Caki2 (cell line): ENCODE measurements at places on chromosomes 5 and 9.

DNA sequence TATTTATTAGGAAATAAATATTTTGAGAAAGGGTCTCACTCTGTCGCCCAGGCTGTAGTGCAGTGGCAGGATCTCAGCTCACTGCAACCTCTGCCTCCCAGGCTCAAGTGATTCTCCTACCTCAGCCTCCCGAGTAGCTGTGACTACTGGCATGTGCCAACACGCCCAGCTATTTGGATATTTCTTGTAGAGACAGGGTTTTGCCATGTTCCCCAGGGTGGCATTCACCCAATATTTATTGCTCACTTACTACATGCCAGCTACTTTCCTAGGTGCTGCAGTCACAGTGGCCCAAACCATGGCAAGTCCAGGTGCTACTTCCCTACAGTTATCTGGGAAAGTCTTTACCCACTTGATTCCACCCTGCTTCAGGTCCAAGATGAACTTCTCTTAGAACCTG lies 8.3 kb upstream of the MED7 start:
- DNase-seq: no peak

- peak; percentile 96 for DNase-seq
Observed at GRCh38 chr5:163459819-163460561, at the start of gene NUDCD2. NUDCD2 (minus strand) TSS chr5:163460102; CDS start chr5:163460050, 52 bp downstream.

DNA sequence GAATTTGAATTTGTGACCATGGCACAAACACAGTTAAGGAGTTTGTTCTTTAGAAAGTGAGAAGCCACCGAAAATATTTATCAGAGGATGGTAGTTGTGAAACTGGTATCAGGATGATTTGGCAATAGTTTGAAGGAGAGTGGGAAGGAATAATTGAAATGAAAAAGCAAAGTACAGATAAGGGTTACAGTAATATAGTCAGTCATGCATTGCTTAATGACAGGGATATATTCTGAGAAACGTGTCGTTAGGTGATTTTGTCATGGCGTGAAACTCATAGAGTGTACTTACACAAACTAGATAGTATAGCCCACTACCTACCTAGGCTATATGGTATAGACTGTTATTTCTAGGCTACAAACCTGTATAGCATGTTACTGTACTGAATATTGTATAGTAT lies 84.2 kb downstream of the GPBP1 start:
- DNase-seq: no peak

- DNase-seq: no peak
Observed at GRCh38 chr5:39164529-39165402, 54.6 kb downstream of the FYB1 start.

- DNase-seq: no peak
Observed at GRCh38 chr5:137283801-137284200, 215.3 kb downstream of the SPOCK1 start.

- no peak for DNase-seq
Observed at GRCh38 chr5:69489246-69489645, 3.3 kb upstream of the OCLN start.

GRCh38 chr5:348726-349125 lies 27.2 kb downstream of the AHRR start:
- no peak for DNase-seq

GRCh38 chr5:105288946-105289345 lies 1726.4 kb upstream of the NUDT12 start:
- no peak for DNase-seq

DNA sequence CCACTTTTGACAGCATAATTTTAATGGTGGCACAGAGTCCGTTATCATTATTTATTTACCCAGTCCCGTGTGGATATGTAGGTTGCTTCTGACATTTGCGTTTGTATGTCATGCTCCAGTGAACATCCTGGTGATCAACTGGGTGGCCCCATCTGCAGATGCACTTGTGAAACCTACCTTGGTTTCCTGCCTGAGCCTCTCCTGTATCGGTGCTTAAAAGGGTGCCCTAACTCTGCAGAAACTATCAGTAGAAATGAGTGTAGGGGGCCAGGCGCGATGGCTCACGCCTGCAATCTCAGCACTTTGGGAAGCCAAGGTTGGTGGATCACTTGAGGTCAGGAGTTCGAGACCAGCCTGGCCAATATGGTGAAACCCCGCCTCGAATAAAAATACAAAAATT lies 92.1 kb upstream of the IER5L start:
- DNase-seq: no peak

DNA sequence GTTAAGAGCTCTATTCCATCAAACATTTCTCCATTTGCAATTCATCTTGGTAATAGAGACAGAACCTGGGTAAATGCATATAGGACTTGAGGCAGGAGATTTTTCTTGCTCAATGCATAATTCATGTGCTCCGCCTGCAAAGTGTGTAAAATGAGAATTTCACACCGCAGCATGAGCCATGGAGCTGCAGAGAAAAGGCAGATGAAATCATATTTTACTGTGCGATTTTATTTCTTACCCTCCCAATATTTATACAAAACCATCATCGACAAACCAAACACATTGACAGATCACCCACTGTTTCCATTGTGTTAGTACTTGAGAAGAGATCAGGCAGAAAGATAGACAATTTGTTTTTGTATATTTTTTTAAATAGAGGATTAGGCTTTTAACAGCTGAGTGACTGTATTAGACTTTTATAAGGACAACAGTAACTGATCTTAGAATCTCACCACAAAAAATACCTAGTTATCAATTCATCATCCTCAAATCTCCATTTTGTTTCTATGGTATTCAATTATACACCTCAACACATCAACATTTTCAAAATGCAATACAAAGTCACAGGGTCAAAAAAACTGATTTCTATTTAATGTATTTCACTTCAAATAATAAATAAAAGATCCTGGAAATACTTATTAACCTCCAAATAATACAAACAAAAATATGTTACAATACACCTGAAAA lies 191.1 kb downstream of the AP3B1 start:
- no peak for DNase-seq

GRCh38 chr9:131468031-131468430 lies 34.7 kb upstream of the POMT1 start:
- DNase-seq: no peak

- DNase-seq: no peak
Observed at GRCh38 chr5:132024117-132024435, 12.6 kb upstream of the ACSL6 start.

- DNase-seq: no peak
Observed at GRCh38 chr5:52909192-52909591, 80.0 kb upstream of the ITGA2 start.

- no peak for DNase-seq
Observed at GRCh38 chr5:169637549-169638121, 560 bp downstream of the DOCK2 start.

GRCh38 chr5:140588311-140589070 lies 23.9 kb downstream of the SLC35A4 start:
- DNase-seq: no peak

GRCh38 chr5:140240987-140241706 lies 61.8 kb downstream of the PFDN1 start:
- peak; percentile 86 for DNase-seq

DNA sequence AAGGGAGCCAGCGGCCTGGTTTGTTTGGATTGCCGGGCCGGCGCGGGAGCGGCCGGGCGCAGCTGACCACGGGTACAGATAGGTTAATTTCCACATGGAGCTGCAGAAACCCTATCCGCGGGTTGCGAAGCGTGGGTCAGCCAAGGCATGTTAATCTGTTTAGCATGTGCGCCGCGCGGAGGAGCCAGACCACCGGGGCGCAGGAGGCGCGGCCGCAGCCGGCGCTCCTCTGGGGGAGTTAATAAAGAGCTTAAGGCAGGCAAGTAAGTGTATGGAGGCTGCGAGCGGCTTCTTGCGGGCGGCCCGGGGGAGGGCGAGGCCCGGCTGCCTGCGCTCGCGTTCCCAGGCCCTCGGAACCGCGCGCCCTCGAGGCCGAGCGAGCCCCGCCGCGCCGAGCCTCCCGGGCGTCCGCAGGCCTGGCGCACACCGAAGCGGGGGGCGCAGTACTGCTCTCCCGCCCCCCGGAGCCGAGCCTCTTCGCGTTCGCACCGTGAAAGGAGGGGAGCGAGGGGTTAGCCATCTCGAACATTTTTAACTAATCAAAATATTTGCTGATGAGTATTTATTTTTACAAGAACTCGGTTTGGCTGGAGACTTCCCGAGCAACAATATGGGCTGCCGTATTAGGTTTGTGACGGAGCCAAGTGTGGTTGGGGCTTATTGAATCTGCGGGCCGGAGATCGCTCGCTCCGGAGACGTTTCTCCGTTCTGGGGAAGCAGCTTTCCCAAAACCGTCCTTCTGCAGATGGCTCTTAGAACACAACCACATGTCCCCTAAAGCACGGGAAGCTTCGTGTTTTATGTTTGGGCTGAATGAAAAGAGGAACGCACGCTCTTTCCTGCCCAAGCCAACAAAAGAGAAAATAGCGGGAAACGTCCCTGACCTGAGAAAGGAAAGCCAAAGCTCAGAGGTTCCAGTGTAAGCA lies 28.8 kb downstream of the FOXD1 start:
- DNase-seq: no peak

- DNase-seq: no peak
Observed at GRCh38 chr5:87252283-87252605, 15.4 kb upstream of the RASA1 start.

- peak; percentile 30 for DNase-seq
Observed at GRCh38 chr9:8857926-8858595, 1058.5 kb upstream of the DMAC1 start.

GRCh38 chr5:35803191-35803651 lies 53.5 kb upstream of the IL7R start:
- DNase-seq: no peak

DNA sequence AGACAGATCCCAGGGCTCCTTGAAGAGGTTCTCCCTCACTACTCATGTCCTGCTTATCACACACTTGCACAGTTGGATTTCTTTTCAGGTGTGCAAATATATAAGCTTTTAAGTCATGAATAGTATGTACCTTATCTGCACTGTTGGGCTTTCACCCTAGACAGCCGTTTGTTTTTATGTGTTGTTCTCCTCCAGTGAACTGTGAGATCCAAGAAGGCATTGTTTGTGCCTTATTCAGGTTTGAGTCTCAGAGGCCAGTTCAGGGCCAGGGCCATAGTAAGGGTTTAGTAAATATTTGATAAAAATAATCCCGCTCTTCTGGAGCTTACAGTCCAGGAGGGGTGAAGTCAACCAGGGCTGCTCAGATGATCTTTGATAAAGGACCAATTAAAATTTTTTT lies 480.0 kb downstream of the TMEM38B start:
- DNase-seq: no peak

GRCh38 chr5:68818057-68818695 lies 275.6 kb upstream of the SLC30A5 start:
- DNase-seq: no peak

DNA sequence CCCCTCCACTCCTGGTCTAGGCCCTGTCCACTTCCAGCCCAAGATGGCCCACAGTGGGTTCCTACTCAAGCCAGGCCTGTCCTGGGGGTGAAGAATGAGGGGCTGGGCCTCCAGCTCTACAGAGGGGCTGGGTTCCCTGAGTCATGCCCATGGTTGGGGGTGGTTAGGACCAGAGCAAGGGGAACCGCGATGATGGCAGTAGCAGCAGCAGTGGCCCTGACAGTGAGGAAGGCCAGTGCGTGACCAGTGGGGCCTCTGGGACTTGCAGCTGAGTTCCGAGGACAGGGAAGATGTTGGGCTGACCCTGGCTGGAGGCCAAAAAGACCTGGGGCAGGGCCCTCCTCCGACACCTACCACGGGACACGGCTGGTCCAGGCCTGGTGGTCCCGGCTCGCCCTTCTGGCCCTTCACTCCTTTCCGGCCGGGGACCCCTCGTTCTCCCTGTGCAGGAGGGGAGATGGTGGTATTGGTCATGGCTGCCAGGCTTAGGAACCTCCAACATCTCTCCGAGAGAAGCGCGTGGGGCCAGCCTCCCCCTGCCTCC lies 9.2 kb upstream of the PHYKPL start:
- DNase-seq: no peak

DNA sequence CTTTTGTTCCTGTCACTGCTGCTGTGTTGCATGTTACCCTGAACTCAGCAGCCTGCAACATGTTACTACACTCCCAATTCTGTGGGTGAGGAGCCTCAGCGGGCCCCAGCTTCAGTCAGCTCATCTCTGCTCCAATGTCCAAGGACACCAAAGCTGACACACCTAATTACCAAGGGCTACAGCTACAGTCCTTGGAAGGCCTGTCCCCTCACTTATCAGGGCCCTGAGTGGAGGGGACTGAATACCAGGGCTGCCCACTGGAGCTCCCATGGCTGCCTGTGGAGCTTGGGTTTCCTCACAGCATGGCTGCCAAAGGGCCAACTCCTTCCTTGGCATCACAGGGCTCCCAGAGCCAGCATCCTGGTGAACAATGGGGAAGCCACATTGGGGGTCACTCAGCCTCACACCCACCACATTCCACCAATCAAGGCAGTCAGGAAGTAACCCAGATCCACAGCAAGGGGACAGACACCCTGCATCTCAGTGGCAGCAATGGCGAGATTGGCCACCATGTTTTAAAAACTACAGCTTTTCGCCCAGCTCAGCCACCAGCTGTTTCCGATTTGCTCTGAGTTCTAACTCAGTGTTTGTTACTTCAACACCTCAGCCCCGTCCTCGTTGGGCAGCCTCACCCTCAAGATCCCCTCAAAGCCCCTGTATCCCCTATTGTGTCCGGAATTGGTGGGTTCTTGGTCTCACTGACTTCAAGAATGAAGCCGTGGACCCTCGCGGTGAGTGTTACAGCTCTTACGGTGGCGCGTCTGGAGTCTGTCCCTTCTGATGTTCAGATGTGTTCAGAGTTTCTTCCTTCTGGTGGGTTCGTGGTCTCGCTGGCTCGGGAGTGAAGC lies 18.9 kb downstream of the SEMA4D start:
- DNase-seq: no peak

- DNase-seq: peak; percentile 39
Observed at GRCh38 chr5:32489791-32490562, 45.4 kb upstream of the ZFR start.
